ENCODE measurements at places on chromosomes 16 and 17.
A peak's percentile ranks its signal among the peaks of the same experiment; 100 is the strongest.

GRCh38 chr17:82802075-82802780, 37.6 kb downstream of the ZNF750 start:
- DNase-seq, result no peak

DNA sequence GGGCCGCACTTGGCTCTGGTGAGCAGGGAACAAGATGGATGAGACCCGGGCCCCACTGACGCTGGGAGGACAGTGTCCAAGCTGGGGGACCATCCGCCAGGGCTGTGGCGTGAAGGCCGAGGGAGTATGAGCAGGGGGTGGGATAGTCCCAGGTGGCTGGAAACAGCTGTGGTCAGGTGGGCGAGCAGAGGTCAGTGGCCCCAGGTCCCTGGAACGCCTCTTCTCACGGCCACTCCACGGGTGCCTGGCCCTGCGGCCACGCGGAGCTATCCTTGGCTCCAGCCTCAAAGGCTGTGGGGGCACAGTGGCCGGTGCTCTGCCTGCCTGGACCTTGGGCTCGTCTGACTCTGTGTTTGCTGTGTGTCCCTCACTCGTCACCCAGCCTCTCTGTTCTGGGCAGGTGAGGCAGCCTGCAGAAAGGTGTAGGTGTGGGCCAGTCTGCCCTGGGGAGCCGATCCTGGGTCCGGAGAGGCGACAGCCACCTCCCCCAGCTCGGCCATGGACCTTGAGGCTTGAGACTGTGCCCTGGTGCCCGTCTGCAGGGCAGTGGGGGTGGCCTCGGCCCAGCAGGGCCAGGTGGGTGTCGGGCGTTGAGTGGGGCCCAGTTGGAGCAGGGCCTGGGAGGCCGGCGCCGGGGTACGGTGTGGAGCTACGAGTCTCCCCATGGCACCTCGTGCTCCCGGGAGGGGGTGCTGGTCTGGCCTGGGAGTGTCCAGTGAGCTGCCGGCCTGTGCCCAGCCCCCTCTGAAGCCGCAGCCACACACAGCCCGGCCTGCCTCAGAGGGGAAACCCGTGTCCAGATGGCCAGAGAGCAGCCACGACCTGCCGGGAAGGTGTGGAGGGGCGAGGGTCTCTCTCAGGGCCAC, 10.0 kb downstream of the CACNA1H start:
- DNase-seq, result no peak

DNA sequence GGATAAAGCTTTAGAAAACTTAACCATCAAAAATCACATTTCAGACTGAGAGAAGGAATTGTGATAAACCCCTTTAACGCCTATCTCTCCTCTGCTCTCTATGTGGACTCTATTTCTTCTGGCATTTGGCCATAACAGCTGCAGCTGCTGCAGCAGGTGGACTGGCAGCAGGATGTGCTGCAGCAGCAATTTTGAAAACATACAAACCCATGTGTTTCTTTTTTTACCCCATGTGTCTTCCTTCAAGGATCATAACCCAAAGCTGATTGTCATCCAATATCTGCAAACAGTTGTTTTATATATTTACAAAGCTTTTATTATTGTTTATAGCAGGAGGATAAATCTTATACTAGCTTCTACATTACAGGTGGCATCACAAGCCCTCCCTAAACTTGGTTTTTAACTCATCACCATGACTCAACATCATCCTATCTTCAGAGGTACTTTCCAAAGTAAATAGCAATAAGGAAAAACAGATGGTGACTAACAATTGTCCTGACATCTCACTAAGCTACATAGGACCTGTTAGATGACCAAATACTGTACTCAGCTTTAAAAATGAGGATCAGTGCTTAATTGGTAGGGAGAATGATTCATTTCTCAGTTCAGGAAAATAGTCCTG, 14.5 kb upstream of the KRTAP9-2 start:
- DNase-seq, result no peak

GRCh38 chr17:81403671-81404534, 8.6 kb downstream of the BAHCC1 start:
- no peak for DNase-seq

- DNase-seq, result no peak
These were observed 21.2 kb downstream of the EFCAB5 start for GRCh38 chr17:29962656-29963055.

DNA sequence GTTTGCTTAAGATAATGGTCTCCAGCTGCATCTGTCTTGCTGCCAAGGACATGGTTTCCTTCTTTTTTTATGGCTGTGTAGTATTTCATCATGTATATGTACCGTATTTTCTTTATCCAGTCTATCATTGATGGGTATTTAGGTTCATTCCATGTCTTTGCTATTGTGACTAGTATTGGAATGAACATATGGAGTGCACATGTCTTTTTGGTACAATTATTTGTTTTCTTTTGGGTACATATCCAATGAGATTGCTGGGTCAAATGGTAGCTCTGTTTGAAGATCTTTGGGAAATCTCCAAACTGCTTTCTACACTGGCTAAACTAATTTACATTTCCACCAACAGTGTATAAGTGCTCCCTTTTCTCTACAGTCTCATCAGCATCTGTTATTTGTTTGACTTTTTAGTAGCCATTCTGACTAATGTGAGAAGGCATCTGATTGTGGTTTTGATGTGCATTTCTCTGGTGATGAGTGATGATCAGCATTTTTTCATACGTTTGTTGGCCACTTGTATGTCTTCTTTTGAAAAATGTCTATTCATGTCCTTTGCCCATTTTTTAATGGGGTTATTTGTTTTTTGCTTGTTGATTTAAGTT, 66.2 kb downstream of the TNFRSF13B start:
- no peak for DNase-seq

GRCh38 chr17:20125724-20126123, 116.6 kb downstream of the SPECC1 start:
- no peak for DNase-seq

- no peak for DNase-seq
These were observed 2.5 kb downstream of the EIF1 start for GRCh38 chr17:41691031-41691777.

- DNase-seq, result no peak
These were observed 7.2 kb downstream of the MRPL27 start for GRCh38 chr17:50365649-50366393.

GRCh38 chr17:75742337-75742736, 21.1 kb downstream of the ITGB4 start:
- no peak for DNase-seq

- no peak for DNase-seq
These were observed 26.5 kb downstream of the RHBDL3 start for GRCh38 chr17:32292094-32292493.

DNA sequence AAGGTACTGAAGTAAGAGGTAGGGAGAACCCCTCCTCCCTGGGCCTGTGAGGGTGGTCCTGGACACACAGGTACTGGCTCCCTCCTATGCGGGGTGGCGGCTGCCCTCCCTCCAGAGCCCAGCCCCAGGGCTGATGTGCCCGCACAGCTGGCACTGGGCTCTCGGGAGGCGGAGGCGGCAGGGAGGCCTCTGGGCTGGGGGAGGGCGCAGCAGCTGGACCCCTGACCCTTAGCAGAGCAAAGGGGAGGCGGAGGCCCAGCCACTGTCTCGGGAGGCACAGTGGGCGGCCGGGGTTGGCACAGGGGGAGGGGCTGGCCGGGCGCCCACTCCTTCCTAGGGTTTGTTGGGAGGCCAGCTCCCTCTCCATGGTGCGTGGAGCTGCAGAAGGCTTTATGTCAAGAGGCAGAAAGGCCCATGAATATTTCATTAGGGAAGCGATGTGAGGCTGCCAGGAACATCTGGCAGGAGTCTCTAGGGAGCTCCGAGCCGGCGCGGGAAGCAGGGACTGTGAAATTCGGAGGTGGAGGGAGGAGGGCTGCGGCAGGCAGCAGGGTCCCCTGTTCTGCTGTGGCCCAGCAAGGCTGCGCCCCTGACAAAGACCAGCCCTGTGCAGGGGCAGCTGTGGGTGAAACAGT, 44.1 kb upstream of the ACSF3 start:
- DNase-seq, result no peak

- DNase-seq, result no peak
These were observed 175.6 kb downstream of the PCTP start for GRCh38 chr17:55926276-55926990.

- DNase-seq, result no peak
These were observed 308.9 kb upstream of the DYNLRB2 start for GRCh38 chr16:80231888-80232287.

GRCh38 chr17:2029911-2030778, at the start of gene DPH1:
DPH1 (plus strand) TSS chr17:2030153; CDS start chr17:2030170, 17 bp downstream.
- DNase-seq, result peak; percentile 84

DNA sequence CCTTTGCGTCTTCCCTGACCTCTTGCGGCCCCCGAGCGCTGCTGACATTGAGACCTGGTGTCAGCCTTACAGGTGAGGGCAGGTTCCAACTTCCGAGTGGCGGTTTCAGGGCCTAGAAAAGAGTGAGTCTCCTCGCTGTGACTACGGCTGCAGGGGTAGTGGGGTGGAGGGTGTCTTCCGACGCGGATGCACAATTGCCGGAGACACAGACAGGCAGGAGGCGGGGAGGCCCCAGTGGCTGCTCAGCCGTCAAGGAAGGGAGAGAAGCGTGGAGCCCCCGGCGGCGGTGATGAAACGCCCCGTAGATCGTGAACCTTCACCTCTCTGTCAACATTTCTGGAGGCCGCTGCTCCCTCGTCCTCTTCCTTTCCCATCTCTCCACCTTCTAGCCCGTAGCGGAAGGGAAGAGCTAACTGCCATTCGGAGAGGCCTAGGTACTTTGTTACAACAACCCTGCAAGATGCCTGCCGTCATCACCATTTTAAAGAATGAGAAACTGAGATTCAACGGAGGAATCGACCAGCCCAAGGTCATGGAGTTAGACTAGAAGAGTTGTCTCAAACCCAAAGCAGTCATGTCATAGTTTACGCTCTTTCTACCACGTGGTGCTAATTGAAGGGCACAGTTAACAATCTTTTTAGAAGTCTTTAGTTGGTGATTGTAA, 485 bp downstream of the DNAJA3 start:
- DNase-seq, result no peak

DNA sequence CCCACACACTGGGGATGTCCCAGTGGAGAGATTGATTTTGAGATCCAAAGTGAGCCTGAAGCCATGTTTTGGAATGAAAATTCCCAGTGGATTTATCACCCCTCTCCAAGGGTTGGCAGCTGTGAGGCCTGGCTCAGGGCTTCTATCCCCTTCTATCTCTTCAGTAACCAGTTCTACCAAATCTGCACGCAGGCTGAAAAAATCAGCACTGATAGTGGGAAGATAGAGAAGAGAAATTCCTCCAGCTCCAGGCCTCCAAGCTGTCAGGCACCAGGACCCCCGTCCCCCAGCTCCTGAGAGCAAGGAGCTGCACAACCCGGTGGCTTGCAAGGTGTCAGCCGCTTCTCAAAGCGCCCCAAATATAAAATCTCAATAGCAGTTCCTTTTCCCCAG, 1.0 kb downstream of the FLOT2 start:
- no peak for DNase-seq

- DNase-seq, result no peak
These were observed 16.4 kb upstream of the CCL23 start for GRCh38 chr17:36034127-36034526.

GRCh38 chr16:13909872-13910303, 10.1 kb upstream of the ERCC4 start:
- no peak for DNase-seq

DNA sequence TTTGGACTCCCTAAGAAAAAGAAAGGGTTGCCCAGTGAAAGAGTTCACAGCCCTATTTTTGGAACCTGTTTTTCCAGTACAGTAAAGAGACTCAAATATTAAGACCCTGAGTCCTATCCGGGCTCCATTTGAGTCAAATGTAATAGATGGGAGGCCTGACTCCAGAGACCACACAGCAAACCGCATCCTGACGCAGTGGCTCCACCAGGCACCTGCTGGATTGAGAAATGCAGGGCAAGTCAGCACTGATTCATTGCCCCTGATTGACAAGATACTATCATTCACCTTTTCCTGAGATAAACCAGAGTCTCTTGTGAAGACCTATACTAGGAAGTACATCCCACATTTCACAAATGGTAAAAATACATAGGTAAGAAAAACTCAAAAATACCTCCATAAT, 715.7 kb upstream of the SOX9 start:
- DNase-seq, result no peak

DNA sequence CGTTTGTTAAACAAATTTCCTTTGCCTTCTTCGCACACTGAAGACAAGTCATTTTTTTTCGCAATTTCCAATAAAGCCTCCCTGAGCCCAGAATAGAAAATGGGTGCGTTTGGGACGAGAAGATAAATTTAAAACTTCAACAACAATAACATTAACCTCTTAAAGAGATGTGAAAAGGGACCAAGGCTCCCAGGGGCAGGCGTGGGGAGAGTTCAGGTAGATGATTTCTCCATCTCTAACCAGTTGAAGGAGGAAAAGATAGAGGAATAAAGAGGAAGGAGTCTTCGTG, 1.3 kb upstream of the HOXB4 start:
- no peak for DNase-seq

DNA sequence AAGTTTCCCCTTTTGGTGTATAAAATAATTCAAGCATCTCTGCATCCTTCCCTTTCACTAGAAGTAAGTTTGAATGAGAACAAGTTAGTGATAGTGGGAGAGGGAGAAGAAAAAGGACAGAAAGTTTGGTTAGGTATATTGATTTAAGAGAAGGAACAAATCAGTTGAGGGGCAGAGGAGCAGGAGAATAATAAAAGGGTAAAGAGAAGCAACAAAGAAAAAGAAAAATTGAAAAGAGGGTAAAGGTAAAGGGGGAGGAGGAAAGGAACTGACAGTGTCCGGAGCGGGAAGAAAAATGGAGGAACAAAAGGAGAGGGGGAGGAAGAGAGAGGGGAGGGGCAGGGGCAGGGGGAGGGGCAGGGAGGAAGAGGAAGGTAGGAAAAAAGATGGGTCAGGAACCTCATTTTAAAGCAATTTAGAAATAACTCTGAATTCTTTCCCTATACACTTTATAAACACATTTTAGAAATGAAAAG, 6.3 kb upstream of the IGF2BP1 start:
- no peak for DNase-seq

- no peak for DNase-seq
These were observed 10.5 kb downstream of the MAPT start for GRCh38 chr17:45904866-45905265.

- DNase-seq, result no peak
These were observed 59.9 kb downstream of the BEAN1 start for GRCh38 chr16:66486773-66487579.

DNA sequence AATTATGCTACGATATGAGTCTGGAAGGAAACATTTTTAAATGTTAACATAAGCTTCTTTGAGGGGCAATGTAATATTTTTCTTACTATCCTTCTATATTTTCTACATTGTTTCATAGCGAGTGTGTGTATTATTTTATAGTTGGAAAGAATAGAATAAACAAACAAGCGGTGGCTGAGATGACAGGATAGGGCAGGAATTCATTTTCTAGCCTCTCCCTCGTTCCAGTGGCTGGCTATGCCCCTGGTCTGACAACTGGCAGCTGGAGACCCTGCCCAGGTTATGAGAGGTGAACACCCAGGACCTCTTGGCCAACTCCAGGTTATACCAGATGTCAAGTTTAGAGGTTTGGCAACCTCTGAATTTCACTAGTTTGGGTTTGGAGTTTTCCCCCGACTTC, 14.5 kb upstream of the TNRC6C start:
- DNase-seq, result no peak

Measured in stimulated activated CD4-positive, alpha-beta T cell treated with anti-CD3 and anti-CD28 coated beads, Interleukin-12 subunit alpha, Interleukin-12 subunit beta, amount 100 ng/mL, for 4 hours (primary cell).